ENCODE measurements at places on chromosomes 6 and 20. TPM values are rescaled to one million over a fixed set of nuclear protein-coding genes. Genes with fewer than 3 reads are reported as not detected.

Gene PLCB4
- 7.1 TPM for total RNA-seq

Gene EPB41L1
- total RNA-seq, result 11.1 TPM

Gene RNF8
- 21.9 TPM for total RNA-seq

Gene DXO
- 11.9 TPM for total RNA-seq

Gene MPIG6B
- 0.28 TPM for total RNA-seq

Gene DBNDD2
- 3.5 TPM for total RNA-seq

Gene VIP
- not detected for total RNA-seq

Gene DCDC2
- total RNA-seq, result 1.7 TPM

Gene ADA
- 9.0 TPM for total RNA-seq

Measured in regular cardiac myocyte (primary cell).